Activated T-helper 1 cell treated with Interleukin-2 at 50 U/mL for 16 hours (primary cell): ENCODE measurements at places on chromosomes 16 and 17.

DNA sequence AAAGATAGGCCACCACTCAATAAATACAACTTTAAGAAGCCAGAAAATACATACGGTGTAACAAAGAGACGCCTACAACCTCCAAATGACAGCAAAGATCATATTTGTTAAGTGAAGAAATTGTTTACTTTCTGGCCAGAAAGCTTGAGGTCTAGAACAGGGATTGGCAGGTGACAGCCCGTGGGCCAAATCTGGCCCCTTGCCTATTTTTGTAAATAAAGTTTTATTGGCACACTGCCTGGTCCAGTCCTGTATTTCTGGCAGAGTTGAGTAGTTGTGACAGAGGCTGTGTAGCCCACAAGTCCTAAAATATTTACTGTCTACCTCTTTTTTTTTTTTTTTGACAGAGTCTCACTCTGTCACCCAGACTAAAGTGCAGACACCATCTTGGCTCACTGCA, 3.4 kb upstream of the CLEC19A start:
- no peak for DNase-seq

- no peak for DNase-seq
Observed at GRCh38 chr16:75908331-75909117, 182.2 kb upstream of the CPHXL start.

- DNase-seq, result no peak
Observed at GRCh38 chr16:3652373-3653195, 1.9 kb upstream of the DNASE1 start.

- DNase-seq, result no peak
Observed at GRCh38 chr17:35185849-35186248, 8.3 kb downstream of the SLC35G3 start.

GRCh38 chr17:53032861-53033271, 789.9 kb upstream of the KIF2B start:
- DNase-seq, result no peak

- DNase-seq, result no peak
Observed at GRCh38 chr17:67470163-67470562, 93.1 kb downstream of the PITPNC1 start.

- DNase-seq, result no peak
Observed at GRCh38 chr17:49779739-49780231, 8.7 kb upstream of the KAT7 start.

DNA sequence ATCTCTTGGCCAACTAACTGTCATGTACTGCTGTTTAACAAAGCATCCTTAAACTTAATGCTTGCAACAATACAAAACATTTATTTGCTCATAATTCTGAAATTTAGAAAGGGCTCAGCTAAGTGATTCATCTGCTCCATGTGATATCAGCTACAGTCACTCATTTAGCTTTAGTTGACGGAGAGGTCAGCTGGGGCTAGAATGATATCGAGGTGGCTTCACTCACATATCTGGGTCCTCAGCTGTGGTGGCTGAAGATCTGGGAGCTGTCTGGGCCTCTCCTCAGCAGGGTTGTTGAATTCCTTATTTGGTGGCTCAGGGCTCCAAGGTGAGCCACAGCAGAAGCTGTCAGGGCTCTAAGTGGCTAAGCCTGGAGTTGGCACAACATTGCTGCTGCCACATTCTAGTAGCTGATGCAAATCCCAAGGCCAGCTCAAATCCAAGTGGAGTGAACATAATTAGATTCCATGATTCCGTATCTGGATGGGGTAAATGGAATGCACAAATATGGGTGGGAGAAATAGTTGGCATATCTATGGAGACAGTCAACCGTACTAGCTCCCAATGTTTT, 62.8 kb downstream of the HS3ST3A1 start:
- DNase-seq, result no peak

- DNase-seq, result no peak
Observed at GRCh38 chr17:57404073-57404472, 147.8 kb downstream of the MSI2 start.
